PC-9 (cell line): ENCODE measurements at places on chromosomes 5 and 9.
A peak's percentile ranks its signal among the peaks of the same experiment; 100 is the strongest.

GRCh38 chr9:107710953-107711352 lies 221.4 kb upstream of the KLF4 start:
- H3K36me3 ChIP-seq: no peaks in the 10 kb centered on the region
- H3K4me3 ChIP-seq: no peak overlapping the region
- no peaks in the 10 kb centered on the region for H3K27me3 ChIP-seq
- peaks cover 28% of the 10 kb centered on the region for H3K4me1 ChIP-seq
- DNase-seq: no peak

DNA sequence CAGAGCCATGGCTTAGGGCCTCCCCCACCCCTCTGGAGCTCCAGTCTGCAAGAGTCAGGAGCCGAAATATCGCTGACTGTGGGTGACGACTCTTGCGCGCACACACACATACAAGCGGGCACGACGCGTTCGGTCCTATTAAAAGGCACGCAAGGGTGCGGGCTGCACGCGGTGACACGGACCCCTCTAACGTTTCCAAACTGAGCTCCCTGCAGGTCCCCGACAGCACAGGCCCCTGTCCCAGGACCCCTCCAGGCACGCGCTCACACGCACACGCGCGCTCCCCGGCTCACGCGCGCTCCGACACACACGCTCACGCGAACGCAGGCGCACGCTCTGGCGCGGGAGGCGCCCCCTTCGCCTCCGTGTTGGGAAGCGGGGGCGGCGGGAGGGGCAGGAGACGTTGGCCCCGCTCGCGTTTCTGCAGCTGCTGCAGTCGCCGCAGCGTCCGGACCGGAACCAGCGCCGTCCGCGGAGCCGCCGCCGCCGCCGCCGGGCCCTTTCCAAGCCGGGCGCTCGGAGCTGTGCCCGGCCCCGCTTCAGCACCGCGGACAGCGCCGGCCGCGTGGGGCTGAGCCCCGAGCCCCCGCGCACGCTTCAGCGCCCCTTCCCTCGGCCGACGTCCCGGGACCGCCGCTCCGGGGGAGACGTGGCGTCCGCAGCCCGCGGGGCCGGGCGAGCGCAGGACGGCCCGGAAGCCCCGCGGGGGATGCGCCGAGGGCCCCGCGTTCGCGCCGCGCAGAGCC lies at the start of gene GRIN1:
Gene GRIN1, plus strand, starts transcription at position 433 of the 746 bp plus-strand sequence. CDS start 333 bp downstream, outside the sequence.
- H3K27me3 ChIP-seq: peaks cover 22% of the 10 kb centered on the region; the same call in 1 of the 2 replicates
- no peaks in the 10 kb centered on the region for H3K4me1 ChIP-seq
- H3K36me3 ChIP-seq: no peaks in the 10 kb centered on the region
- no peak within 1 kb of the TSS for H3K4me3 ChIP-seq
- no peak for DNase-seq

DNA sequence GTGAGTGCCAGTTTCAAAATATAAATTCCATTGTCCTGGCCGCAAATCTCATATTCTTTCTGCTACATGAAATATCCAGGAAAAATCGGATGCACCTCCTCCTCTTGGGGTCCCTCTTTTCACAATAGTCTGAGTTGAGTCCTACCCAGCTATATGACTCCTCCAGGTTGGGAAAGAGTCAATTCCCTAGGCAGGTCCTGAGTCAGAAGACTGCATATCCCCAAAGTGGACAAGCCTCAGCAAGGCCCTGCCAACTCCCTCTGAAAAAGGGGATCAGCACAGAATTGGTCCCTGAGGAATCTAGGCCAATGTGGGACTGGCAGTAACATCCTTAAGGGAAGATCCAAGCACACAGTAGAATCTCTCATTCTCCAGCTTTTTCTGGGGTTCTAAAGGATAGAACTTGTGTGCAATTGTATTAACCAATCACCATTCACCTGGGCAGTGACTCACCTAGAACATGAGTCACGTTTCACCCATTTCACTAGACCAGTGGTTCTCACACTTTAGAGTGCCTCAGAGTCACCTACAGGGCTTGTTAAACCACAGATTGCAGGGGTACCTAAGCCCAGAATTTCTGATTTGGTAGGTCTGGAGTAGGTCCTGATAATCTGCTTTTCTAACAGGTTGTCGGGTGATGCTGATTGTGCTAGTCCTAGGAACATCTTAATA lies 44.7 kb upstream of the TMEM215 start:
- H3K27me3 ChIP-seq: no peaks in the 10 kb centered on the region
- peak; percentile 41 for DNase-seq
- H3K4me1 ChIP-seq: peaks cover 55% of the 10 kb centered on the region
- H3K4me3 ChIP-seq: no peak overlapping the region

DNA sequence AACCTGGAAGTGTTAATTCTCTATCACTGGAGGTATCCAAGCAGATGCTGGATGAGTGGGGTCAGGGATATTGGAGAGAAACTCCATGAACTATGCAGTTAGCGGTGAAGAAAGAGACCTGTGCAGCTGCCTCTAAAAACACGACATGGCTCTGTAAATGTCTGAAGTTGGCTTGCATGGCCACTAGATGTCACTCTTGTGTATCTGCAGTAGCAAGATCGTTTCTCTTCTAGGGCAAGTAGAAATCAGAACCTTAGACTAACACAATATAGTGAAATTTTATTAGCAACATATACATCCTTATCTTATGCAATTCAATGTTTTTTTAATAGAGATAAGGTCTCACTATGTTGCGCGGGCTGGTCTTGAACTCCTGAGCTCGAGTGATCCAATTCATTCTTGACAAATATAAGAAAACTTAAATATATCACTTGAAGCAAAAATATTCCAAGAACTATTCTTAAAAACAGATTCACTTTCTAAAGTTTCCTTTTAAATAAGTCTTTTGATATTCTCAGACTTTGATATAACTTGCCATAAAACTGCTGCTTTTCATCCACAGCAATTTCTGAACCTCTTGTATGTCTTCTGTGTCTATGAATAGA lies 2.9 kb downstream of the OR2S2 start:
- no peak overlapping the region for H3K27ac ChIP-seq
- H3K4me1 ChIP-seq: peaks cover 13% of the 10 kb centered on the region
- H3K36me3 ChIP-seq: no peaks in the 10 kb centered on the region

DNA sequence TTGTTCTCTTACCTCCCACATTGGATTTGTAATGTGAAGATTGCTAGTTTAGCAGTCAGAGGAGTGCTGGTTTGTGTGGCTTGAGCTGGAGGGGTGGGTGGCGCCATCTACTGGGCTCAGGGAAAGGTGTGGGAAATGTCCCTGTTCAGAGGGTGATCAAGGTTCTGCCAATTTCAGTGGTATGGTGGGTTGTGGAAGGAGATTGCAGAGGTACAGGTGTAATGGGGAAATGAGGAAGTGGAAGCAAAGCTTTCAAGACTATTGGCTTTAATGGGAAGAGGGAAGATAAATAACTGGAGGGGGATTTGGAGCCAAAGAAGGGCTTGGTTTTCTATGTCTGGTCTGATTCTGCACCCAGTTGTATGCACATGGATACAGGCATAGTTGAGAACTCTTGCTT lies 76.4 kb downstream of the OSMR start:
- H3K27ac ChIP-seq: no peak overlapping the region
- H3K36me3 ChIP-seq: peaks cover 48% of the 10 kb centered on the region; the same call in 1 of the 2 replicates
- H3K4me1 ChIP-seq: no peaks in the 10 kb centered on the region
- H3K27me3 ChIP-seq: no peaks in the 10 kb centered on the region
- H3K4me3 ChIP-seq: no peak overlapping the region

DNA sequence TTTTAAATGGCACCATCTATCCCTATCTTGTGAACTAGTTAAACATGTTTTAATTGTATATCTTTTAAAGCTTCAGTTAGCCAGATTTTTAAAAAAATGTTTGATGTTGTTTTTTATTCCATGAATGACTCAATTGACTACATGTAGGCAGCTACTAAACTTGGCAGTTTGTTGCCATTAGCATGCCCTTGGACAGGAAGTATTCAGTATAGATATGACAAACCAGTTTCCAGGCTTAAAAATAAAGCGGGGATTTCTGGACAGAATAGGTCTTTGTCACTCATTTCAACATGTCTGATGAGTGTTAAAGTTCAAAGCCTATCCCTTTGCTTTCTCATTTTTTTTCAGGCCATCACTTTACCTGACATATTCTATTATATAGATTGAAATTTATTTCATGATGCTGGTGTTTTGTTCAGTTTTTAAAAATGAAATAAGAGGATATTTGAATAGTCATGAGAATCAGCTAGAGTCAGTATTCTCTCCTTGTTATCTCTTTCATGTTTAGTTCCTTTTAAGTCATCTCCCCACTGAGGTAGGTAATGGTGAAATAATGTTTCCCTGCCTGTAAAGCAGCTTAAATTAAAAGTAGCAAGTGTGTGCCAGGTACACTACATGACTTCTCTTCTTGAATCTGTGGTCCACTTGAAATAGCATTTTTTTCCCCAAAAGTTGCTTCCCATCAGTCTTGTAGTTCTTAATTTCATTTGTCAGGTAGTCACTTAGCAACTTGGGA lies 11.9 kb downstream of the TNFAIP8 start:
- H3K4me1 ChIP-seq: peaks cover 30% of the 10 kb centered on the region
- H3K4me3 ChIP-seq: no peak overlapping the region
- H3K27ac ChIP-seq: no peak overlapping the region
- H3K27me3 ChIP-seq: no peaks in the 10 kb centered on the region
- DNase-seq: no peak
- no peaks in the 10 kb centered on the region for H3K36me3 ChIP-seq

- peak overlapping the region; percentile 91 for H3K27ac ChIP-seq
- peaks cover 11% of the 10 kb centered on the region for H3K36me3 ChIP-seq
- no peak overlapping the region for H3K4me3 ChIP-seq
- H3K4me1 ChIP-seq: peaks cover 34% of the 10 kb centered on the region
- no peak for DNase-seq
- no peaks in the 10 kb centered on the region for H3K27me3 ChIP-seq
Observed at GRCh38 chr9:87703636-87704276, 22.2 kb upstream of the CTSL start.

- peak; percentile 57 for DNase-seq
- peaks cover 22% of the 10 kb centered on the region for H3K27me3 ChIP-seq
- no peaks in the 10 kb centered on the region for H3K36me3 ChIP-seq
- H3K27ac ChIP-seq: no peak overlapping the region
Observed at GRCh38 chr9:29211580-29212396, 1638.5 kb upstream of the C9orf72 start.

DNA sequence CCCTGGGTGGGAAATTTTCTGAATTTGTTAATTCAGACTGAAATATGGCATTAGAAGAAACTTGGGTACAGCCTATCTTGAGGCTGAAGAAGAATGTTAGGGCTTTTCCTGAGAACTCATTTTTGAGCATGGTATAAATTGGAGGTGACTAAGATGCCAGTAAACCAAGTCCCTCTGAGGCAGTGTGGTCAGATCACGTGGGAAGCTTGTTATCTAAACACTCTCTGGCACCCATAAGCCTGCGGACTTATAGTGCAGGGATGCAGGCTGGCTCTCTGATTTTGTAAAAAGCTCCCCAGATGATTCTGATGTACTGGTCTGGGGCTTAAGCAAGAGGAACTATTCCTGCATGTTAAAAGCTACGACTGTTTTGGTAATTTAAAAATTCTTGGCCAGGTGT lies 34.3 kb downstream of the MTMR12 start:
- no peaks in the 10 kb centered on the region; the same call in 1 of the 2 replicates for H3K4me1 ChIP-seq
- H3K4me3 ChIP-seq: no peak overlapping the region
- no peaks in the 10 kb centered on the region for H3K27me3 ChIP-seq
- no peaks in the 10 kb centered on the region; the same call in 1 of the 2 replicates for H3K36me3 ChIP-seq
